ENCODE measurements at places on chromosomes 4 and X. TPM values are rescaled to one million over a fixed set of nuclear protein-coding genes. Genes with fewer than 3 reads are reported as not detected.

DNA sequence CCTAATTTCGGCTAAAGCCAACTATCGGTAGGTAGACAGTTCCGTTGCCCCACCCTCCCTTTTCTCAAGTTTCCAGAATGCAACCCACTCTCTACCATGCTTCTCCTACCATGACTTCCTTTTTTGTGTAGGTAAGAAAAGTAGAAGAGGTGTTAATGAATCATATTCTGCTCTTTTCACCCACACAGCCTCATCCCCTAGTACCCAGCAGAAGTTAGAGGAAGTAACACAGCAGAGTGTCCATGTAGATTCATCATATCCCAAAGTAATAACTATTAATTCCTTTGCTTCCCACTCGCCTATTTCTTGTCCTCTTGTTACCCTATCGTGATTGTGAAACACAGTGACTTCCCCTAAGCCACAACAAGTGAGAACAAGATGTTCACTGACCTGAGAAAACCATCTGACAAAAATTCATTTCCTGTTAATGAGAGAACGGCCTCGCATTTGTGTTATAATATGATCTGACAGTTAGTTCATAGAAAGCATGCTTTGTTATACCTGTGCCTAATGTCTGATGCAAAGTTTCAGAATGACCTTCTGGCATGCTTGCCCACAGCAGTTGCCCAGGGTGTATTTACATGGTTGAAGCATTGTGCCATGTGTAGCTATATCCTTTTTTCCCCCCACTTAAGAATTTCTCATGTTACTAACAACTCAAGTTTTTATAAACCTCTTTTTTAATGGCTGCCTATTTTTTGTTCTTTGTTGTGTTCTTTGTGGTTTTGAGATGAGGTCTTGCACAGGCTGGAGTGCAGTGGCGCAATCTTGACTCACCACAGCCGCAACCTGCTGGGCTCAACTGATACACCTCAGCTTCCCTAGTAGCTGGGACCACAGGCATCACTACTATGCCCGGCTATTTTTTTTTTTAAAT lies 185.6 kb downstream of the RAP1GDS1 start:
- peak; percentile 89 for DNase-seq

The AP1S2 gene
- total RNA-seq, result 12.5 TPM

The RAB41 gene
- total RNA-seq, result not detected

The NXF2B gene
- not detected for total RNA-seq

- DNase-seq, result no peak
Measured at GRCh38 chrX:70231666-70232065, 2.8 kb upstream of the AWAT1 start.

- DNase-seq, result no peak
Measured at GRCh38 chrX:31271615-31272471, 200.0 kb upstream of the FTHL17 start.

The DHRSX gene
- total RNA-seq, result 18.8 TPM

GRCh38 chr4:98951710-98952109 lies 22.8 kb upstream of the EIF4E start:
- DNase-seq, result no peak

GRCh38 chr4:8393593-8394038 lies 46.9 kb downstream of the ACOX3 start:
- DNase-seq, result peak; percentile 61

The CXCL5 gene
- total RNA-seq, result 1.7 TPM

DNA sequence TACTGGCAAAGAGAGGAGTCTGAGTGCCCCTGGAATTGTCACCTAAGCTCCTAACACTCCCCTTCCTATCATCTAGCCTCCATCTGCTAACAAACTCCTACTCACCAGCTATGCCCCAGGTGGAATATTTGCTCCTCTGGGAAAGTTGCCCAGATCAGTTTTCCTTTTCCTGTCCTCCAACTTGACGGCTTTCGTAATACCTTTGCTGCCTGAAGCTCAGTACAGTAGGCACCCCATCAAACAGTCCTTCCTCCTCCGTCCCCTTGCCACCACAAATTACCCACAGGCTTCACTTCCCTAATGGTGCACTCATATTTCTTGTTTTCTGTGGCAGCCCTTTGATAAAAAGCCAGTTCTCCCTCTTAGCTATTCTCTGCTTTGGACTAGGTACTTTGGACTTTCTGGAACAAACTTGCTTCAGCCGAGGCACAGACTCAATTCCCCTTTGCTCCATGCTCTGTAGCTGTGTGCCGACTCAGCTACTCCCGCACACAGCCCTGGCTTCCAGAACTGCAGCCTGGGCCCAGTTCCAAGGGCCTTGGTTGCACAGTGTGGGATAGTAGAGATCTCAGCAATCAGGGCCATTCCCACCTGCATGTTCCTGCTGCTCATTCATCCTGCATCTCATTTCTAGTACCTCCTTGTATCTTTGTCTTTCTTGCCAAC lies 605.1 kb downstream of the BCOR start:
- DNase-seq, result no peak

The SHROOM3 gene
- total RNA-seq, result 22.8 TPM

The RAB33A gene
- not detected for total RNA-seq

The SPON2 gene
- 0.32 TPM for total RNA-seq

GRCh38 chrX:38879631-38880220 lies 78.5 kb downstream of the MID1IP1 start:
- DNase-seq, result peak; percentile 77

DNA sequence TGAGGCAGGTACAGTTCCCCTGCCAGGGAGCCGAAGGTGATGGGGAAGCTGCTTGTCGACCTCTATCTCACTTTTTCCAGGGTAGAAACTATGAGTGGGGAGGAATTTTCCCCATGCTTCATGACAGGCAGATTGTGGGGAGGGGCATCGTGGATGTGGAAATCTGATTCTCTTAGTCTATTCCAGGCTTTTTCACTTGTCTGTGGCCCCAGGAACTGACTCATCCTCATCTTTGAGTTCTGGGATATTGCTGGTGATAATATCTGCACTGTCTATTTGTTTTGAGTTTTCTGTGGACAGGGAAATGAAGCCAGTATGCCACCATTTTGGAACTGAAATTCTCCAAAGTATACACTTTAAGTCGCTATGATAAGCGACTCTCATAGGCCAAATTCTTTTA lies 7.6 kb upstream of the TLR2 start:
- no peak for DNase-seq

DNA sequence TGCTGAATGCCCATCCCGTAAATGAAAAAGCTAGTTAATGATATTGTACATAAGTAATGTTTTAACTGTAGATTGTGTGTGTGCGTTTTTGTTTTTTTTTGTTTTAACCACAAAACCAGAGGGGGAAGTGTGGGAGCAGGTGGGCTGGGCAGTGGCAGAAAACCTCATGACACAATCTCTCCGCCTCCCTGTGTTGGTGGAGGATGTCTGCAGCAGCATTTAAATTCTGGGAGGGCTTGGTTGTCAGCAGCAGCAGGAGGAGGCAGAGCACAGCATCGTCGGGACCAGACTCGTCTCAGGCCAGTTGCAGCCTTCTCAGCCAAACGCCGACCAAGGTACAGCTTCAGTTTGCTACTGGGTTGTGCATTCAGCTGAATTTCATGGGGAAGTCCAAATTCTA lies at the start of gene SPP1:
Gene SPP1, plus strand, starts transcription at position 249 of the 400 bp plus-strand sequence. CDS start 1,182 bp downstream, outside the sequence.
- no peak for DNase-seq

- no peak for DNase-seq
Measured at GRCh38 chr4:144171697-144172096, 31.2 kb upstream of the GYPA start.

GRCh38 chrX:7062276-7062675 lies 85.2 kb upstream of the STS start:
- no peak for DNase-seq

The F8A3 gene
- total RNA-seq, result not detected

DNA sequence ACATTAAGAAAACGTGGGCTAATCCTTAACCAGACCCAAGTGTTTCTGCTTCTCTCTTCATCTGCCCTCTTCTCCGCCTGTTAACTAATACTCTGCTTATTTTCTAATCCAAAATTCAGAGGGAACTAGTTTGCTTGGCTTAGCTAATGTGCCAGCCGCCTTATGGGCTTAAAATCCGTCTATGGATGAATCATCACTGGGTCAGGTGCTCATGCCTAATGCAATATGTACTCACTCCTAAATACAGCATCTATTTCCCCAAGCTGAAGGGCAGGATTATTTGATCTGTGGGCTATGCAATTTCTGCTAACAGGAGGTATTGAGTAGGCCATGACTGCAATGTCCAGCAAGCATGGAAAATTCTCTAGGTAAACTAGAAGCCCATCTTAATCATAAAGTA lies 12.4 kb downstream of the DYNLT3 start:
- no peak for DNase-seq

DNA sequence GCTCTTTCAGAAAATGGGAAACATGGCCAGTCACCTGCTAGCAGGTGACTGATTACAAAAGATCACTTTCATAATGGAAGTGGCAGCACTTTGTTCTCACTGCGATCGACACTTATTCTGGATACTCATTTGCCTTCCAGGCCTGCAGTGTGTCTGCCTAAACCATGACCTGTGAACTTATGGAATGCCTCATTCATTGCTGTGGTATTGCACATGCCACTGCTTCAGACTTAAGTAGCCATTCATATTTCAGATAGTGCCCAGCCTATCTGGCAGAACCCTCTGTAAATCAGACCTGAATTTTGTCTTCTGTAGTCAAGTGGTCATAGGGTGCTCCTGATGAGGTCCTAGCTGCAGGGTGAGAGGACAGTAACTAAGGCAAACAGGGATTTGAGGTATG lies 23.3 kb upstream of the MGST2 start:
- peak; percentile 47 for DNase-seq

The HSD17B10 gene
- 113 TPM for total RNA-seq

- no peak for DNase-seq
Measured at GRCh38 chr4:110003401-110004187, 90.9 kb downstream of the EGF start.

The MAGEA8 gene
- not detected for total RNA-seq

DNA sequence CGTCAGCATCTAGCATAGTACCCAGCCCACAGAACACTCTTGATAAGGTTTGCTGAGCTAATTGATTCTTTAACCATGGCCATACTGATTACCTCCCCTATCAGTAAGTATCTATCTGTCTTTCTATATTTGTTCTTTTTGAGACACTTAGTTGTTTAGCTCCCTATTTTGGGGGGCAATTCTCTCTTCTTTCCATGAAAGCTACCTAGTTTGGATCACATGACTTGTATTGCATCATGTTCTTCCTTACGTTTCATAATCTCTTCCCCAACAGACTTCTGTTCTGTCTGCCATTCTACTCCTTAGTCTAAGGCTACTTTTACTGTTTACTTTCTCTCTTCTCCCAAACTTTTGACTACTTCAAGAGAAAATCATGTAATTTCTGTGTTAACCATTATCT lies 39.0 kb downstream of the TBC1D19 start:
- DNase-seq, result no peak

- no peak for DNase-seq
Measured at GRCh38 chrX:79117078-79117477, 27.4 kb upstream of the GPR174 start.

GRCh38 chr4:59122626-59123025 lies 2012.4 kb upstream of the IGFBP7 start:
- DNase-seq, result peak; percentile 19

The CPLX1 gene
- total RNA-seq, result 0.10 TPM

The MAGEA2B gene
- total RNA-seq, result not detected

GRCh38 chr4:53929311-53929710 lies 135.1 kb downstream of the CHIC2 start:
- no peak for DNase-seq

DNA sequence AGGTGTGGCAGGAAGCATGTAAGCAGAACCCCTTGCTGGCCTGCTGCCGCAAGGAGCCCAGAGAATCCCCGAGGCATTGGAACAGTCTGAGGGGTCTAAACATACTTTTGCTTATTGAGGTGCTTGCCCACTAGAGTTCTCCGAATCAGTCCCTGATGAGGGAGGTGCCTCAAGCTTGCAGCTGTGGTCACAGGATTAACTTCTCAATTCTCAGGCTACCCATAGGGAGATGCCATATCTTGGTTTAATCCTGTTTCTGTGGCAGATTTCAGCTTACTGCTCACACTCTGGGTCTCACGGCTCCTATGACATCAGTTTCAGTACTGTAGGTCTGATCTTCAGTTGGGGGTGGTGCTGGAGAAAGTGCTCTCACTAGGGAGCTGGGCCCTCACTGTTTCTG lies 39.9 kb downstream of the CCNG2 start:
- DNase-seq, result no peak

GRCh38 chrX:113892401-113892800 lies 691.5 kb upstream of the HTR2C start:
- DNase-seq, result no peak
